ENCODE measurements at places on chromosomes 6 and 20. TPM values are rescaled to one million over a fixed set of nuclear protein-coding genes. Genes with fewer than 3 reads are reported as not detected.

Gene SHLD1
- 5.2 TPM for total RNA-seq

Gene SLC22A3
- 3.2 TPM for total RNA-seq

Gene TGM6
- not detected for total RNA-seq

Gene RBPJL
- 1.4 TPM for total RNA-seq

Gene MOG
- 0.74 TPM for total RNA-seq

Gene TMEM217
- 1.0 TPM for total RNA-seq

Gene SIRPA
- total RNA-seq = 2.9 TPM

DNA sequence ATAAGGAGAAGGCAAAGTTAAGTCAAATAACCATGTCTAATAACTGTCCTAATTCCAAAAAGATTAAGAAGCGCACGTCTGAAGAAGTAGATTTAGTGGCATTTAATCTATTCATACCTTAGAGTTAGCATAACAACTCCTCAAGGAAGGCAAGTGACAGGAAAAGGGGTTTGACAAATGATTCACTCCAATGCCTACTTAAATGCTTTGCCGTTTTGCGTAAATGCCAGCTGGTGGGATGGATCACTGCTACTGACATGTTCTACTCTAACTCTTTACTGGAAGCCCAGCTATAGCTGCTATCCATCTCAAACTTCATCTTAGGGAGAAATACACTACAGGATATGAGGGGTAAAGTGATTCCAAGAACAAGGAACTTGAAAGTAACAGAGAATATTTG is 347.3 kb upstream of the RUNX2 start:
- no peak for DNase-seq
- H3K27ac ChIP-seq = no peak overlapping the region
- no peaks in the 10 kb centered on the region for H3K27me3 ChIP-seq
- no peaks in the 10 kb centered on the region for H3K36me3 ChIP-seq
- no peak overlapping the region for H3K4me3 ChIP-seq
- no peaks in the 10 kb centered on the region for H3K4me1 ChIP-seq

DNA sequence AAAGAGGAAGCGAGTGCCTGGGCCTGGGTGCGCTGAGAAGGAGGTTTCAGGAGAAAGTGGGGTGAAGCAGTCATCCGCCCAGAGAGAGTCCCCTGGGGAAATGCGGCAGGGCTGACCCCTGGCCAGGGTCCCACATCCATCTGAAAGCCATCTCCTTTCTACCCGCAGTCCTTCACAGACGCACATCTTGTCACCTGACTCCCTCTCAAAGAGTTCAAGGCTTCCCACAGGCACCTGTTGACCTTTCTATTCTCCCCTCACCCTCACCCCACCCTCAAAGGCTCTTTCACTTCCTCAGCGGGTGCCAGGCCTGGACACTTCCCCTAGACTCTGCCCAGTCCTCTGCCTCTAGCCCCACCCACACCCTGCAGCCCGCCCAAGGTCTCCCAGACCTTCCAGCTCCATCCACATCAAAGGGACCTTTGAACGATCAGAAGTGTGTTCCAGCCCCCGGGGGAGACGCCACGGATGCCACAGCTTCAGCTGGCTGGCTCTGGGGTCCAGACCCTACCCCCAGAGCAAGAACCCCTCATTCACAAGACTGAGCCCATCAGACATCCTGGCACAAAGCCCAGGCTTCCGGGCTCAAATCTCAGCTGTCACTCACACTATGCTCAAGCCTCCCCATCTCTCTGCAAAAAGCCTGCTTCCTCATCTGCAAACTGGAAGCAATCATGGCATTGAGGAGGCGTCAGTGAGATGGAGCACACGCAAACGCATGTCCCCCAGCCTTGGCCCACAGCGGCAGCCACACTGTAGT is 2.1 kb downstream of the CTSZ start:
- no peaks in the 10 kb centered on the region for H3K36me3 ChIP-seq
- no peak overlapping the region for H3K27ac ChIP-seq
- H3K4me3 ChIP-seq = no peak overlapping the region

- DNase-seq = no peak
- no peaks in the 10 kb centered on the region for H3K4me1 ChIP-seq
- H3K27me3 ChIP-seq = no peaks in the 10 kb centered on the region
- no peak overlapping the region for H3K4me3 ChIP-seq
- no peaks in the 10 kb centered on the region for H3K36me3 ChIP-seq
- no peak overlapping the region for H3K27ac ChIP-seq
These were observed 128.7 kb upstream of the ECI2 start for GRCh38 chr6:4264081-4264480.

GRCh38 chr6:100488244-100488643 is 23.5 kb upstream of the SIM1 start:
- no peak overlapping the region for H3K4me3 ChIP-seq
- H3K27me3 ChIP-seq = no peaks in the 10 kb centered on the region
- DNase-seq = no peak
- H3K27ac ChIP-seq = no peak overlapping the region
- no peaks in the 10 kb centered on the region for H3K36me3 ChIP-seq
- peaks cover 5% of the 10 kb centered on the region for H3K4me1 ChIP-seq

- no peaks in the 10 kb centered on the region for H3K36me3 ChIP-seq
- DNase-seq = no peak
- no peaks in the 10 kb centered on the region for H3K27me3 ChIP-seq
- no peak overlapping the region for H3K4me3 ChIP-seq
These were observed 305.2 kb downstream of the ESR1 start for GRCh38 chr6:152112491-152113261.

- H3K27ac ChIP-seq = 0 out of 2 replicates have a peak overlapping the region, but pooled peaks have one; percentile 4
- no peak overlapping the region for H3K4me3 ChIP-seq
- H3K27me3 ChIP-seq = peaks cover 32% of the 10 kb centered on the region
- peaks cover 31% of the 10 kb centered on the region for H3K4me1 ChIP-seq
These were observed 2.3 kb upstream of the ALDH5A1 start for GRCh38 chr6:24492475-24492874.
